ENCODE measurements at places on chromosomes 3 and 15.

GRCh38 chr3:137789236-137789635 is 25.1 kb downstream of the SOX14 start:
- DNase-seq: no peak

- no peak for DNase-seq
Measured at GRCh38 chr3:194296454-194297263, 54.5 kb downstream of the CPN2 start.

GRCh38 chr3:136196064-136196400 is at the start of gene MSL2:
Gene MSL2, minus strand, starts transcription at chr3:136196335. Its CDS starts 1,222 bp downstream, at chr3:136195113.
- no peak for DNase-seq

DNA sequence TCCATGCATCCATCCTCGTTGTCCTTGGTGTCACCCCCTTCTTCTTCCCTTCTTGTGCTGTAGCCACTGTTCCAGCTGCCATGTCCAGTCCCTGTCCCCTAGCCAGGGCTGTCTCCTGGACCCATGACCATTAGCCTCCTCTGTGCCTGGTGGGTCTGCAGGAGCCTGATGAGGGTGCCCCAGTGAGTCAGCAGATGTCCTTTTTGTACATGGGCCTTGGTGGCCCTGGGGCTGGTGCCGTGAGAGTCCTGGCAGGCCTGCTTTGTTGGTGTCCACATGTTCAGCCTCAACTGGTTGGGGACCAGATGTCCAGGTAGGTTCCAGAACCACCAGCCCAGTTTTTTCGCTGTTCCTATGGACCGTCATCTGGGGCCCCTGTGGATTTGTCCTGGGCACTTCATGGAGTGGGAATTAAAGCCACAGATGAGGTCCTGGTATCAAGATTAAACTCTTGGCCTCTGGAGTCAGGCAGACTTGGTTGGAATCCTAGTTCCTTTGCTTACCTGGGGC is 66.1 kb downstream of the FBLN2 start:
- no peak for DNase-seq

DNA sequence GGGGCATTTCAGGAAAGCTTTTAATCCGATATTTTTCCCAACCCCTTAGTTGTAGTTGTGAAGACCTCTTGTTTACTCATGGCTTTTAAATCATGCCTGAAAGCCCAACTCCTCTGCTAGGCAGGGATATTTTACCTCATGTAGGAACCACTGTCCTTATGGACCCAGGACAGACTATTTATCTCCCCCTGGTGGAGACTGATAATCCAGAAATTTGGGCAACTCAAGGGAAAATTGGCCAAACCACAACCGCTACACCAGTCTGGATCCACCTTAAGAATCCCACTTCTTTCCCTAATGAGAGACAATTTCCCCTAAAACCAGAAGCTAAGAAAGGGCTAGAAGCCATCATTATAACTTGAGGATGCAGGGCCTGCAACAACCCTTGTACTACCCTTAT is 248.1 kb upstream of the STAC start:
- no peak for DNase-seq

GRCh38 chr3:45362758-45363157 is 25.6 kb upstream of the LARS2 start:
- DNase-seq: no peak

- DNase-seq: no peak
Measured at GRCh38 chr3:158953131-158953530, 151.3 kb downstream of the MFSD1 start.

DNA sequence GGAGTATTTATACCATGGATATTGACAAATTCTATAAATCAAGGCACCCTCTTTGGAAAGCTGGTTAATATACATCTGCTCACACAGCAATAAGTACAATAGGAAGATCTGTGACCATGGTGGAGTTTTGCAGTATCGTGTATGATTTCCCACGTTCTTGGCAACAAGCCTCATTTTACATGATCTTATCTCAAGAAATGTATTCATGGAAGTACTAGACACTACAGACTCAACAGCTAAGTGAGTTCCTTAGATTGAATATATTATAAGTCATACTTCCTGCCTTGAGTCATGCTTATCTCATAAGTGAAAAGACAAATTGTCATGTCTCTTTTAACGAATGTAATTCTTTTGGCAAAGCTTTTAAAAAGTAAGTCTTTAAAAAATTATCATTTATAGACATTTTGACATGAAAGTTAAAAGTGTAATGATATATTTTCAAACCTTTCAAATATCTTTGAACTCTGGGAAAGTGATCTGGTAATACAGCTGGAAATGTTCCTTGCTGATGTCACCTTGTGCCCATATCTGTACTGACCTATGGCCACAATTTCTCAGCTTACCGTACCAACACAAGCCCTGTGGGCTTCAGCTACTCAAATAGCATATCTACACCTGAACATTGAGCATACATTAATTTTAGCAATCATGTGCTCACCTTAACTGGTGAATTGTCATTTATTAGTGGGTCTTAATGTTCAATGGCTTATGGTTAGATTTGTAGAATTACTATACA is 130.3 kb upstream of the TMC3 start:
- DNase-seq: no peak

- DNase-seq: no peak
Measured at GRCh38 chr3:127417709-127418559, 130.1 kb upstream of the PRR20G start.

- DNase-seq: no peak
Measured at GRCh38 chr15:39936187-39936586, 2.3 kb downstream of the EIF2AK4 start.

DNA sequence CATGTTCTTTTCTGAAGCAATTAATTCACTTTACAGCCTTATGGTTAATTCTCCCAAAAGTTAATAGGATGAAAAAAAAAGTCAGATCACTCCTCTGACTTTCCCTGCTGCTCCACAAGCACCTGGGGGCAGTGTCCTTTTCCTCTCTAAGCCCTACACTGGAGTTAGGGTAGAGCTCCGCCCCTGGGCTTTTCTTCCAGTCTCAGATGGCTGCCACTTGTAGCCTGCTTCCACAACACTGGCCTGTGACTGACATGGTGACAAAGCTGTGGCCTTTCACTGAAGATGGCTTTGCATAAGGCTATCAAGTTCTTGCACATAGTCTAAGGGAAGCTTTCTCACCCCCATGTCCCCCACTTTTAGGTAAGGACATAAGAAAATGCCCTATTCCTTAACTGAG is 1.3 kb upstream of the MON1A start:
- DNase-seq: no peak

- no peak for DNase-seq
Measured at GRCh38 chr3:74393426-74393825, 221.0 kb downstream of the CNTN3 start.

GRCh38 chr3:133827684-133828083 is 22.1 kb downstream of the SRPRB start:
- no peak for DNase-seq

GRCh38 chr3:185677146-185677829 is 91.2 kb downstream of the SENP2 start:
- no peak for DNase-seq

GRCh38 chr3:40780925-40781406 is 256.2 kb downstream of the ZNF621 start:
- no peak for DNase-seq

Measured in activated T-cell treated with anti-CD3 and anti-CD28 coated beads for 24 hours (primary cell).